ENCODE measurements at places on chromosomes 11 and 22. TPM values are rescaled to one million over a fixed set of nuclear protein-coding genes. Genes with fewer than 3 reads are reported as not detected.
A peak's percentile ranks its signal among the peaks of the same experiment; 100 is the strongest.

The TAF6L gene
- total RNA-seq = 8.1 TPM

The PLAAT4 gene
- 16.6 TPM for total RNA-seq

DNA sequence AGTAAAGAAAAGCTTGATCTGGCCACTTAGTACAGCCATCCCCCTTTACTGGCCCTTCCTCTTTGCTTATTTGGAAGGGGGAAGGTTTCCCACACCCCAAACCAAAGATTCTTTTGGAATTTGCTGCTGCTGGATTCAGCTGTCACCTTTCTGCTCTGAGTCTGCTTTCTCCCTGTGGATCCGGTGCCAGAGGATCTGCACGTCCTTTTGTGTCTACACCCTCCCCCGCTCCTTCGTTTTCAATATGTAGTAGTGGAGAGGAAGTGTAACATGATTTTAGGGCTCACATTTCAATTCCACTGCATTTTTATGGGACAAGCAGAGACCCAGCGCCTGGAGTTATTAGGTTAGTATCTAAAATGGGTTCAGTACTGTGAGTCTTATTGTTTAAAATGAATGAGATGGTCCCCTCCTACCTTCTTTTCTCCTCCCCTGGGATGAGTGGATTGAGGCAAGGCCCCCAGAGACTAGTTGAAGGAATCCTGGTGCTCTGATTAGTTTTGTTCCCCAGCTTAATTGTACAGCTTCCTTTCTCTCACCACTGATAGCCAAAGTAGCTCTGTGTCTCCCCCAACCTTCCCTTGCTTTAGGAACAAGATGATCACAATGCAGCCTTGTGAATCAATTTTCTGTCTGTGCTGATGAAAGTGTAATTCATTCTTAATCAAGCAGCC, 30.5 kb upstream of the CABP7 start:
- DNase-seq = no peak

GRCh38 chr11:124788521-124788920, 11.7 kb downstream of the MSANTD2 start:
- no peak for DNase-seq

- DNase-seq = no peak
These were observed 115.1 kb upstream of the CRYBB3 start for GRCh38 chr22:25084405-25085107.

DNA sequence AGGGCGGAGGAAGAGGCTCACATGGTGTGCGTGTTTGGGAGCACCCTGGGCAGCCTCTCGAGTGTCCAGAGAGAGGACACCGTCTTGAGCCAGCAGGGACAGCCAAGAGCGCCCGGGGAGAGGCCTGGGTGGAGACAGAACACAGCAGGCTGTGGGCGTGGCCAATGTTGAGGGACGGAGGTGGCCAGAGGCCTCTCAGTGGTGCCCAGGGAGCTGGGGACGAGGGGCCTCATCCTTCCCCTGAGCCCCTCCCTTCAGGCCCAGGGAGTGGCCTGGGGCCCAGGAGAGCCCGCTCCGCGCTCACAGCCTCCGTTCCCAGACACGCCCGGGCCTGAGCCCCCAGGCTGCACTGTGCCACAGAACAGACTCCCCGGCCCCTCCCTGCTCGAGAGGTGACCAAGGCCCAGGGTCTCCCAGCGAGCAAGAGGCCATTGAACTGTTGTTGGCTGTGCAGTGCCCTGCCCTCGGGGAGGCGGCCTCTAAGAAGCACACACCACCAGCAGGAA, 48.4 kb downstream of the CDKN1C start:
- peak; percentile 84 for DNase-seq

The BRSK2 gene
- total RNA-seq = 1.3 TPM

DNA sequence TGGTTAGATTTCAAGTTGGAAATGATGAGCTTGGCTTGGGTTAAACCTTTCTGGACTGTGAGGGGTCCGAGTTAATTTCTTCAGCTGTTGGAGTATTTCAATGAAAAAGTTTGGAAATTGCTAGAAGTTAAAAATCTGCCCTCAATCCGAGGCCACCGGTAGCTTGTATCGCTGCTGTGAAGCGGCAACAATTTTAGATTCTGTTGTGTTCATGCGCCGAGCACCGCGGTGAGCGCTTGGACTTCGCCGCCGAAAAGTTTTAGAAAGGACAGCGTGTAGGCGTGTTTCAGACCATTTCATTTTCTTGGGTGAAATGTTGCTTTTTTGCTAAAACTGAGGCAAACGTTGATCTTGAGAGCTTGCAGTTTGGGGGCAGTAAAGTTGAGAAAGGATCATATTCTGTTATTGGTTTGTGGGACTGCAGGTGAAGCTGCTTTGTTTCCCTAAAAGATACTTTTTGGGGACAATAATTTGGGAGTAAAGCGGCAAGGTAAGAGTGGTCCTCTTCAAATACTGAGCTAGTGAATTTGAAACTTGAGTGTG, 928 bp downstream of the FBXO7 start:
- peak; percentile 35 for DNase-seq

- DNase-seq = no peak
These were observed 253.6 kb upstream of the ANO3 start for GRCh38 chr11:26078231-26078821.

GRCh38 chr22:46036558-46037408, 59.8 kb upstream of the WNT7B start:
- peak; percentile 25 for DNase-seq

DNA sequence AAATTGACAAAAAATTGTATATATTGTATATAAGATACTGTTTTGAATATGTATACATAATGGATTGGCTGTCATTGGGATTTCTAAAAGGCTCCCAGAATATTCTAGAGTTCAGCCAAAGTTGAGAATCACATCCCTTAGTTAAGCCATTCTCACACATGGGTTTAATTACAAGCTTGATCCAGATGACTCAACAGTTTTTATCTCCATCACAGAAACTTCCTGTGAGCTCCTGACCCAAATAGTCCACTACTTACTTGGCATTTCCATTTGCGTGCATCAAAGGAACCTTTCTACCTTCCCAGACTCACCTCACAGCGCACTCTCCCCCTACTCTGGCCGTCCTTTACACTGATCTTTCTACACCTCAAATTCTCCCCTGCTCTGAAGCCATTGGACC, 184.8 kb upstream of the ARHGAP20 start:
- no peak for DNase-seq

GRCh38 chr22:42805998-42806830, 50.9 kb downstream of the ARFGAP3 start:
- no peak for DNase-seq

DNA sequence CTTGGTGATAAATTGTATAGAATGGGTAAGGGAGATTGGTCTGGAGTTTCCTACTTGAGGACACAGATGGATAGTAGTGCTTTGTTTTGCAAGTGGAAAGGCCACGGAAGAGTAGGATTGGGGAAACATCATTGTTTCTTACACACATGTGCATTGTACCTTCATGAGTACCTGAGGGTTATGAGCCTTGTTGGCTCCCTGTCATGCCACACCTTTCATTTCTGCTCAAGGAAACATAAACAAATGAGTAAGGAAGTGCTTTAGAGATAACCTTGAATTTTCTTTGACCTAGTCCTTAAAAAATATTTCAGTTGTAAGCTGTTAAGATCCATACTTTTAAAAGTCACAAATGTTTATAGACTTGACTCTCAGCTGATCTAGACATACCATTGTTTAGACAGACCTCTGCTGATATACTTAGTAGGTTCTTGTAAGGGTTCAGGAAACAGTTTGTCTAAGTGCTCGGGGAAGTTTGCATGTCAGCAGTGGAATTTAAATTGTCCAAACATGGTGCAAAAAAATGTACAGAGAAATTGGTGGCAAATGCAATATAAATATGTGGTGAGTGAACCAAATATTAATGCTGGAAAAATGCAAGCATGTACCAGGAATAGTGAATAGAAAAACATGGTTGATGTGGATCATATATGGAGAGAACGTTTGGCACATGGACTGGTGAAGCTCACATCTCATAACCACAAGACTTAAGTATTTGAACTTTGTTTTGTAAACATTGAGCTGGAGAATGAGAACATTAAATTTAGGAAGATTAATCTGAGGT, 40.9 kb downstream of the GAS2 start:
- no peak for DNase-seq

GRCh38 chr11:71066311-71066710, 186.1 kb downstream of the SHANK2 start:
- no peak for DNase-seq

GRCh38 chr22:49713003-49713402, 114.7 kb downstream of the BRD1 start:
- DNase-seq = no peak

- no peak for DNase-seq
These were observed 15.2 kb downstream of the SHISAL1 start for GRCh38 chr22:44297470-44298061.

The TIGD3 gene
- total RNA-seq = not detected

DNA sequence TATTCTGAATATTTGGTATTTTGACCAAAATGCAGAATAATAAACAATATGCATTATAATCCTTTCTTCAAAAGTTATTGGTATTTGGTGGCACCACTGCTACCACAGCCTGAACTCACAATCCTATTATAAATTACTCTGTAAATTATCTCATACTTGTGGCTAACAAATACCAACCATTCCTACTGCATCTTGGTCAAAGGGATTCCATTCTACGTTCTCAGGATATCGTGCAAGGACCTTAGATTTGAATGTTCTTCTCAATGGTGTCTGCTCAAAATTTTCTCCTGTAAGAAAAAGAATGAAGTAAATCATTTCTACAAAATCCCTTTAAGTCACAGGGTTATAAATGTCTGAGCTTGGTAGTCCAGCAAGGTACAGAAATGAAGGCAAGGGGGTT, 58.7 kb downstream of the DENND5A start:
- DNase-seq = no peak

The SF3A1 gene
- 94.3 TPM for total RNA-seq

GRCh38 chr11:87036756-87037449, 831 bp upstream of the TMEM135 start:
- DNase-seq = no peak

The BTG4 gene
- not detected for total RNA-seq

DNA sequence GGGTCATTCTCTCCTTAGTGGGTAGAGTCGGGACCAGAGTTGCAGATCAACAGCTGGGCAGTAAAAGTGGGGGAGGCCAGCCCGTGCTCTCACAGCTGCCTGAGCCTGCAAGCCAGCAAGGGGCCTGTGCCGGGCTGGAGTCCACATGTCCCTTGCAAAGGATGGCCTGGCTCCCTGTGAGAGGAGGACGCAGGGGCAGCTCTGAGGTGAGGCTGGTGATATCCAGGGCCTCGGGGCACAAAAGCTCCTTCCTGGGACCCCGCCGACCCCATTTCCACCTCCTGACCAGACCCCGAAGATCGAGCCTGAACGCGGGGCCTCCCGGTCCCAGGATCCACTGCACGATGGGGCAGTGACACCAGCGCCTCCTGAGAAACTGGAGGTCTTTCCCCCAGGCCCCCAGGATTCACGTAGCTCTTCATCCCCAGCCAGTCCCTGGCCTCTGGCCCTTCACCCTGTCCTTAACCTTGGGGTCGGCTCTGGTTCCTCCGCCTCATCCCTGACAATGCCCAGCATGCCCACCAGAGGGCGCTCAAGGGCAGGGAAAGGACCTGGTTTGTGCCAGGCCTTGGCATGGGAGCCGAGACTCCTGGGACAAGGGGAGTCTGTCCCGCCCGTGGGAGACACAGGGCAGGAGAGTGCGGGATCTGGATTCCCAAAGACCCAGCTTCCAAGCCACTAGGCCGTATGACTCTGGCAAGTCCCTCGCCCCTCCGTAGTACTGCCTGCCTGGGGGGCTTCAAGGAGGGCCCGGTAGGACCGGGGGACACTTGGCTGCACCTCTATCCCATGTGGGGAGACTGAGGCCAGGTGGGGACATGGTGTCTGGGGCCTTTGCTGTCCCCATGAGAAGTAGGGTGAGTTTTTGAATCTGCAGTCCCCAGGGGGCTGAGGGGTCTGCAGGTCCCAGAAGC, 17.8 kb upstream of the WNT7B start:
- DNase-seq = peak; percentile 85

- DNase-seq = peak; percentile 72
These were observed 7.4 kb downstream of the NDUFV1 start for GRCh38 chr11:67613960-67614715.

The DRD4 gene
- 0.29 TPM for total RNA-seq

The CCDC81 gene
- total RNA-seq = 0.47 TPM

DNA sequence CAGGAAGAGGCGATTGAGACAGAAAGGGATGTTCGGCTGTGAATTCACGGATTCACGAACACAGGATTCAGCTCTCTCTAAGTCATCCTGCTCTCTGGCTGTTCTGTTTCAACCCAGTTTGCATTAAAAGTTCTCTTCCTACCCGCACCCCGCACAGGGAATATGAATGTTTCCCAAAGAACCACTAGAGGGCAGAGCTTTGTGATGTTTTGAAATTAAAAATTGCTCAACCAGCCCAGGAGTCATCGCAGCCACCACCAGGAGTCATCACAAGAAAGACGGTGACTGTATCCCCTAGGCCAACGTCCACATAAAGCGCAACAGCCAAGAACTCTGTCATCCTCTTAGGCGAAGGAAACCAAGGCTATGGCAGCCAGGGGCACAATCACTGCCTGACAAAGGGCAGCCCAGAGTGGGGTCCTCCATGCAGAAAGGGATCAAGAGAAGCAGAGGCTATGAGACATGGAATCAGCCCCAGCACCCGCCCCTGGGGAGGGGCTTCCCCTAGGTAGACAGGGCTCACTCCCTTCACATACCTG, 122.4 kb downstream of the WT1 start:
- peak; percentile 37 for DNase-seq

DNA sequence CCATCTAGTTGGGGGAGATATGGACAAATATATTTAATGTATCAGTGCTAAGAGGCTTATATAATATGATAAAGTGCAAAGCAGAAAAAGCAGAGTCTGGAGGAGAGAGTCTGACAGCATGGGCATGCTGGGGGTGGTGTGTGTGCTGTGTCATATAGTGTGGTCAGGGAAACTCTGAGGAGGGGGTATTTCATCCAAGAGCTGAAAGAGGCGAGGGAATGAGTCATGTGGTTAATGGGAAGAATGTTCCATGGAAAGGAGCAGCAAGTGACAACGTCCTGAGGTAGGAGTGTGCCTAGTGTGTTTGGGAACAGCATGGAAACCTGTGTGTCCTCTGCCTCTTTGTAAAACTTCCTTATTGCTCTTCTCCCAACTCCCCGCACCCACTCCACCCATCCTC, 38.0 kb downstream of the EIF3F start:
- no peak for DNase-seq

The RNASEH2C gene
- total RNA-seq = 61.1 TPM

The TRPM5 gene
- not detected for total RNA-seq

The SPCS2 gene
- 141 TPM for total RNA-seq

GRCh38 chr11:36631774-36632173, 33.7 kb upstream of the RAG2 start:
- DNase-seq = no peak

The C22orf31 gene
- total RNA-seq = not detected

DNA sequence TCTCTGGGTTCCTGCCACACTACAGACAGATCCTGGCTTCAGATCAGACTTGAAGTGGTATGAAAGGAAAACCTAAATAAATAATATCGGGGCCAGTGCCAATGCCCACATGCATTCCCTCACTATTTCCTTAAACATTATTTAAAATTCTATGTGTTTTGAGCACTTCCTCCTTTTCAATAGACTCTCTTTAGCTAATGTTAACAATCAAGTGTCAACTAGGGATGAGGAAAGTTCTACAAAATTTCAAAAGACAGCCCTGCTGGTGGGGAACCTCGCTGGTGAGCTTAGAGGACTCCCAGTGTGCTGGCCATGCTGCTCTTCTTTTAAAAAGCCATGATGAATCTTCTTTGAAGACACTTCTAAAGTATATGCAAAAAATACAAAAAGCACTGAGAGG, 87.5 kb downstream of the ENTHD1 start:
- no peak for DNase-seq

GRCh38 chr11:111776398-111777093, 10.4 kb upstream of the PPP2R1B start:
- no peak for DNase-seq

GRCh38 chr11:10655227-10655626, 38.3 kb downstream of the IRAG1 start:
- DNase-seq = no peak

Data from left cardiac atrium (tissue), 4 donors.